ENCODE measurements at places on chromosomes 3 and 15. TPM values are rescaled to one million over a fixed set of nuclear protein-coding genes. Genes with fewer than 3 reads are reported as not detected.

Gene NANOGP8
- not detected for total RNA-seq

Gene TRIM59
- 15.2 TPM for total RNA-seq

Gene ROBO1
- total RNA-seq, result 104 TPM

Gene GCSAM
- total RNA-seq, result not detected

Gene LMCD1
- total RNA-seq, result 40.1 TPM

Gene NISCH
- total RNA-seq, result 69.9 TPM

Gene GRAMD2A
- 0.77 TPM for total RNA-seq

Gene IFT80
- total RNA-seq, result 75.0 TPM

Gene GOLGA8G
- total RNA-seq, result not detected

Gene GOLGA8S
- under 0.01 TPM for total RNA-seq

Gene CYP11A1
- 0.33 TPM for total RNA-seq

Gene TICRR
- total RNA-seq, result 1.2 TPM

Gene SGO1
- 0.26 TPM for total RNA-seq

Gene PLCL2
- 11.0 TPM for total RNA-seq

Gene KLHL6
- not detected for total RNA-seq

Gene EFCAB12
- under 0.01 TPM for total RNA-seq

Gene RRP9
- 19.7 TPM for total RNA-seq

Gene GP9
- total RNA-seq, result not detected

Gene ACSBG1
- not detected for total RNA-seq

Gene WDR72
- not detected for total RNA-seq

Gene SST
- not detected for total RNA-seq

Gene OIP5
- total RNA-seq, result 2.0 TPM

Gene RASGRP1
- total RNA-seq, result not detected

Gene SLC28A2
- not detected for total RNA-seq

Gene CPN2
- not detected for total RNA-seq

Gene TNIK
- 39.3 TPM for total RNA-seq

Gene ZNF80
- not detected for total RNA-seq

Gene RIOX2
- total RNA-seq, result 46.1 TPM

Gene AMT
- total RNA-seq, result 2.6 TPM

Gene FBN1
- total RNA-seq, result 260 TPM

Gene MYL3
- 0.50 TPM for total RNA-seq

Gene SYNPR
- total RNA-seq, result not detected

Gene FAM174B
- total RNA-seq, result 1.0 TPM

Gene CYP8B1
- total RNA-seq, result not detected

Gene REC114
- total RNA-seq, result not detected

Gene SAXO2
- 0.66 TPM for total RNA-seq

Gene LSMEM2
- total RNA-seq, result not detected

Gene TMEM40
- not detected for total RNA-seq

Gene ZBED2
- not detected for total RNA-seq

Gene EPHA6
- total RNA-seq, result under 0.01 TPM

Gene SETD5
- total RNA-seq, result 53.7 TPM

Gene CHRNA5
- under 0.01 TPM for total RNA-seq

Gene RTP4
- 2.1 TPM for total RNA-seq

Gene CYFIP1
- total RNA-seq, result 63.9 TPM

Gene ZDHHC19
- total RNA-seq, result not detected

Gene CCR3
- total RNA-seq, result 0.26 TPM

Gene TRANK1
- total RNA-seq, result 20.3 TPM

Gene BOC
- 3.9 TPM for total RNA-seq

Gene CLRN1
- total RNA-seq, result not detected

Gene IRAK2
- 6.6 TPM for total RNA-seq

Gene SPTBN5
- 0.26 TPM for total RNA-seq

Gene IFT57
- 60.3 TPM for total RNA-seq

Gene CLEC3B
- 56.3 TPM for total RNA-seq

Gene RTP1
- total RNA-seq, result not detected

Gene C3orf22
- total RNA-seq, result not detected

Gene SLC2A2
- not detected for total RNA-seq

Gene CP
- not detected for total RNA-seq

Gene IL17RC
- 21.3 TPM for total RNA-seq

Measured in fibroblast of lung (primary cell).